ENCODE measurements at places on chromosomes 7 and 10.

GRCh38 chr7:149529136-149529718, 31.6 kb upstream of the ZNF746 start:
- no peak for DNase-seq

GRCh38 chr7:24659505-24659904, 86.3 kb downstream of the PALS2 start:
- DNase-seq, result no peak

DNA sequence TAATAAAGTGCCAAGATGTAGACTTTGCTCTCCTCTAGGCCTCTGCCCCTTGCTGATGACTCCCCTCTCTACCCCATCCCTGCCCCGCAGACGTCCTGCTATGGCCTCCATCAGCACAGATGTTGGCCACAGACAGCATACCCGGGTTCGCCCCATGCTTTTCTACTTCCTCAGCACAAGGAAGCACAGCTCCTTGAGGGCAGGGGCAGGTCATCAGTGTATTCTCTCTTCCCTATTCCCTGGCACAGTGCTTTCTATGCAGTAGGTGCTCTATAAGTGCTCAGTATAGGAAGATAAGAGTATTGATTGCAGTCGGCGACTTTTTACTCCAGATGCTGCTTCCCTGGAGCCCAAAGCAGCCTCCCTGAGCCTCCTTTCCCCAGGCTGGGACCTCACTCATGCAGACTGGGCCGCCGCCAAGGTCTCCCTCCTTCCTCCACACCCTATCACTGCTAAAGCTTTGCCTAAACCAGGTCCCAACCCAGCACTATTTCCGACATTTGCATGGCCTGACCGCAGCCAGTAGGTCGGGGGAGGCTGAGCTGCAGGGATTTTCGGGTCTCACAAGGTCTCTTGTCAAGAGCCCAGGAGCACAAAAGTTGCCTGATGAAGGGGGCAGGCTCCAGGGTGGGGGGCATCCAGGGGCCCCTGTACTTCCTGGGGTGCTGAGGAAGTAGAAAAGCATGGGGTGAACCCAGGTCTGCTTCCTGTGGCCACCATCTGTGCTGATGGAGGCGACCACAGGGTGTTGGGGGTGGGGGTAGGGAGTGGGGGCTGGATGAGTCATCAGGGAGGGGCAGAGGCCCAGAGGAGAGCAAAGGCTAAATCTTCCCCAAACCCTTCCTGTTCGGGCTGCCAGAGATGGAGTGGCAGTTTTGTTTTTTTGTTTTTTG, 8.0 kb downstream of the CALHM3 start:
- no peak for DNase-seq

DNA sequence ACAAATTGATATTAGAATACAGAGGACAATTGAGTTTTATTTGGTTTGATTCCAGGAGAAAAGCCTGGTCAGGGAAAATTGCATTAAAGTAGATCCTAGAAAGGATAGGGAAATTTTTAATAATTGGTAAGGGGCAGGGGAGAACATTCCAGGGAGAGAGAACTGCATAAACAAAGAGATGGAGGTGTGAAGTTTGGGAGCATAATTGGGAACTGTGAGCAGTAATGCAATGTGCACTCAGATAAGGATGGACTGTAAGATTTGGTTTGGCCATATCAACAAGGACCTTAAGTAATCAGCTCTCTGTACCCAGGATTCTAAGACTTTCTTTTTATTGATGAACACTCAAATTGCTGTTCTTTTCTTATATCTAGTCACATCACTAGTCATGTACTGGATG, 41.4 kb downstream of the ZMYND11 start:
- DNase-seq, result no peak

- peak; percentile 65 for DNase-seq
Observed at GRCh38 chr10:5446390-5446926, 34.1 kb downstream of the NET1 start.

GRCh38 chr10:28266449-28267224, 36.2 kb downstream of the MPP7 start:
- DNase-seq, result no peak

- DNase-seq, result no peak
Observed at GRCh38 chr10:61839916-61840315, 61.6 kb upstream of the ARID5B start.

DNA sequence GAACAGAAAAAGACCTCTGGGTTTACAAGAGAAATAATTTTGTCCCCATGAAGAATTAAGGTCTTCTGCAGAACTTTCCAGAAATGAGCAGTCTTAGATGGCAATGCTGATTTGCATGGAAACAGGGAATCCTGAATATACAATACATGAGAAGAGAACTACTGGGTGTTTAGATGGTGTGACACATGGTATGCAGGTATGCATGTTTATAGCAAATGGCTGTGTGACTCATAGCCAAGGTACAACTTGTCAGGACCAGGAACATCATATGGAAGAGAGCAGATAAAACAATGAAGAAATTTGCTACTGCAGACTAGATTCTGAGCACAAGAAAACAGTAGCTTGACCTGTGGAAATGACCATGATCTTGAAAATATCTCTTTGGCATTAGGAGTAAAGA, 907.8 kb downstream of the GATA3 start:
- DNase-seq, result peak; percentile 61

- DNase-seq, result peak; percentile 28
Observed at GRCh38 chr10:3963191-3963673, 178.2 kb upstream of the KLF6 start.

- no peak for DNase-seq
Observed at GRCh38 chr7:1671594-1672451, 1.7 kb downstream of the ELFN1 start.

GRCh38 chr10:69837261-69837660, 35.6 kb downstream of the COL13A1 start:
- no peak for DNase-seq

DNA sequence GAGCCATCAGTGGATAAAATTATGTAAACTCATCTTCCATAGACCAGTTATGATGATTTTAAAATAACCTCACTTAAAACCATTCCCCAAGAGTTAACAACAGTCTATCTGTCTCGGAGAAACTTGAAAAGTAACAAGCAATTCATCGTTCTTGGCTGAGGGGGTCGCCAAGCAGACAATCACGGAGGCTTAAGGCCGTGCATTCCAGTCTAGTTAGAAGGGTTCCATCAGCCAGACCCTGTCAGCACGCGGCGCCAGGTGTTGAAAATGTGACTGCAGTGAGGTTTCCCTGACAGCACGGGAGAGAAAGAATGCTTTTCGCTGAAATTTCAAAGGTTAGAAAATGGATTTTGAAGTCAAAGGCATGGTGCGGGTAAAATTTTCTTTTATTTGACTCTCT, 1025.0 kb upstream of the CELF2 start:
- DNase-seq, result no peak

- no peak for DNase-seq
Observed at GRCh38 chr10:23912884-23913404, 296.0 kb upstream of the KIAA1217 start.

DNA sequence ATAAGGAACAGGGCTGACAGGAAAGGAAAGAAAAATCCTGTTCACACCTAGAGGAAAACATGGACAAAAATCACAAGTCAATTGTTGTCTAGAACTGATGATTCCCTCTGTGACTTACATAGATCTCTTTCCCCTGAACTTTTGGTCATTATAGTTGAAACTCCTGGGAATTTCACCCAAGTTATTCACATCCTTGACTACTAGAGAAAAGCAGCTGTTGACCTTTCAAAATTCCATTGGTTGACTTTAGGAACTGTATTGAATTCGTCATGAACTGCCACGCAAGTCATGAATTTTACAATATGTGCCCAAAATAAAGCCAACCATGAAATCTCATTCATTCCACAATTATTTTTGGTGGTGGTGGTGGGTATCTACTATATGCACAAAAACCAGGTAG, 104.3 kb downstream of the UBE2H start:
- no peak for DNase-seq
